Naive thymus-derived CD8-positive, alpha-beta T cell (primary cell): ENCODE measurements at places on chromosomes 5 and 9. TPM values are rescaled to one million over a fixed set of nuclear protein-coding genes. Genes with fewer than 3 reads are reported as not detected.

The SHROOM1 gene
- polyA plus RNA-seq: not detected

The SVEP1 gene
- not detected for polyA plus RNA-seq

The MUSK gene
- polyA plus RNA-seq: not detected

- no peak for DNase-seq
- H3K27ac ChIP-seq: no peak overlapping the region
- H3K4me3 ChIP-seq: no peak overlapping the region
- H3K4me1 ChIP-seq: no peaks in the 10 kb centered on the region
- H3K36me3 ChIP-seq: no peaks in the 10 kb centered on the region
Observed at GRCh38 chr9:80649001-80649420, 1040.3 kb downstream of the TLE1 start.

GRCh38 chr5:54656261-54656728 is 138.7 kb downstream of the SNX18 start:
- no peaks in the 10 kb centered on the region for H3K36me3 ChIP-seq
- no peaks in the 10 kb centered on the region for H3K27me3 ChIP-seq
- H3K27ac ChIP-seq: no peak overlapping the region
- peaks cover 4% of the 10 kb centered on the region for H3K4me1 ChIP-seq

DNA sequence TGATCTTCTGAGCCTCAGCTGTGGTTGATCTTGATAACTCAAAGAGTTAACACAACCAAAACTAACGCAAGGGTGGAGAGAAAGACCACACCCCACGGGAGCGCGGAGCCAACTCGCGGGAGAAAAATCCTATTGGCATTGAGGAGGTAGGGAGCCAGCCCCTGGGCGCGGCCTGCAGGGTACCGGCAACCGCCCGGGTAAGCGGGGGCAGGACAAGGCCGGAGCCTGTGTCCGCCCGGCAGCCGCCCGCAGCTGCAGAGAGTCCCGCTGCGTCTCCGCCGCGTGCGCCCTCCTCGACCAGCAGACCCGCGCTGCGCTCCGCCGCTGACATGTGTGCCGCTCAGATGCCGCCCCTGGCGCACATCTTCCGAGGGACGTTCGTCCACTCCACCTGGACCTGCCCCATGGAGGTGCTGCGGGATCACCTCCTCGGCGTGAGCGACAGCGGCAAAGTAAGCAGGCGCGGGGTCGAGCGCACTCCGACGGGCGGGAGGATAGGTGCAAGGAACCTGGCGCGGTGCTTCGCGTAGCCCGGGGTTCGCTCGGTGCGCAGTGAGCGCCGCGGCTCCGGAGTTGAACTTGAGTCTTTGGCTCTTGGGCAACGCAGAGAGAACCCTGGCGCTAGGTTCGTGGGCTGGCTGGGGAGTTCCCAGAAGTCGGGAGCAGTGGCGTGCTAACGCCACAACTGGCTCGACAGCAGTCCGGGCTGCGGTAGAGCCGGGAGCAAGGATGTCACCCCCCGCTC is at the start of gene GDA:
GDA (plus strand) TSS at position 210 of the 745 bp plus-strand sequence; CDS start at position 330, 120 bp downstream.
- H3K27me3 ChIP-seq: peaks cover 50% of the 10 kb centered on the region
- no peak within 1 kb of the TSS for H3K27ac ChIP-seq
- H3K4me1 ChIP-seq: no peaks in the 10 kb centered on the region
- peak within 1 kb of the TSS; percentile 56 for H3K4me3 ChIP-seq

DNA sequence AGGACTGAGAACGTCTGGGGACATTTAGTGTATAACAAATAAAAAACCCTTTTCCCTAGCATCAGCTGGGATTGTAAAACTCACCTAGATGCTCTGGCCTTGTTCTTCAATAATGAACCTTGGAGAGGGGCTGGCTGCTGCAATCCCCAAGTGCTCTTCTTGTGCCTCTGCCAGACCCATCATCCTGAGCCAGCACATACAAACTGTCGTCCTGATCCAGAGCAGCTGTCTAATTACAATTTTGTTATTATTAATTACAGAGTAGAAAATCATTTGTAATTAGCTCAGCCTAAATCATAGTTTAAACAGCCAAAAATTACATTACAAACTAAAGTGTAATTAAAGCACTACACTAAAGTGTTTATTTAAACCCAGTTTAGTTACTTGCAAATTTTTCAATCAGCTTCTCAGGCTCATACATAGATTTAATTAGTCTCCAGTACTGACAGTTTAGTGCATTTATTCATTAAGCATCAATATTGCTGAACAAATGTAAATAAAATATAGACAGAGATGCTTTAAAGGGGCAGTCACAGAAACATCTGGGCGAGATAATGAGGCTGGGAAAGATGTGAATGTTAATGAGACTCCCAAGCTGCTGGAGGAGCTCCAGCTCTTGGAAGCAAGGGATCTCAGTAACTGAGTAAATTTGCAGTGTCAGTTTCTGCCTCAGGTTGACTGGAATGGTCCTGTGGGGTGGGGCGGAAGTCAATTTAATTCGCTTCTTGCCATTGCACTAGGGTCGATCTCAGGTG is 632.3 kb upstream of the TLE4 start:
- H3K4me1 ChIP-seq: no peaks in the 10 kb centered on the region
- H3K27ac ChIP-seq: no peak overlapping the region
